ENCODE measurements at places on chromosomes 6 and 20.

DNA sequence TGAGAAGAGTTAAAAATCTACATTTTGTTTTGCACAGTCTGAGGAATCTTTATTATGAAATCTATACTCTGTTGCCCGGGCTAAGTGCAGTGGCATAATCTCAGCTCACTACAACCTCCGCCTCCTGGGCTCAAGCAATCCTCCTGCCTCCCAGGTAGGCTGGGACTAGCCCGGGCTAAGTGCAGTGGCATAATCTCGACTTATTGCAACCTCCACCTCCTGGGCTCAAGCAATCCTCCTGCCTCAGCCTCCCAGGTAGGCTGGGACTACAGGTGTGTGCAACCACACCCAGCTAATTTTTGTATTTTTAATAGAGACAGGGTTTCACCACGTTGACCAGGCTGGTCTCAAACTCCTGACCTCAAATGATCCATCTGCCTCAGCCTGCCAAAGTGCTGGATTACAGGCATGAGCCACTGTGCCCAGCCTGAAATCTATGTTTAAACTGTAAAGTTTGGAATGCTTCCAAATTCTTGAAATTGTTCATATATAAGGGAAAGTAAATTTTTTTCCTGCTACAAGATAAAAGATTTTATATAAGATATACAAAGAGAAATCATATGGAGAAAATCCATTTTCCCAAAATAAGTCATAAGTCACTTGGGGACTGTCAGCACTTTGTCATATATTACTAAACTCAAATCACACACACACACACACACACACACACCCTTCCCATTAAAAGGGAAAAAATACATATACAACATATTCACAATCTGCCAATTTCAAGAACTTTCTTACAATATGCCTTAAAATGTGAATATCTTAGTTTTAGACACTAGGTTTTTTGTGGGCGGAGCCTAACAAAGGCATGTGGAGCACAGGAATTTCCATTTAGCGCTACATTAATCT is 19.4 kb downstream of the PTPRK start:
- no peak for DNase-seq

DNA sequence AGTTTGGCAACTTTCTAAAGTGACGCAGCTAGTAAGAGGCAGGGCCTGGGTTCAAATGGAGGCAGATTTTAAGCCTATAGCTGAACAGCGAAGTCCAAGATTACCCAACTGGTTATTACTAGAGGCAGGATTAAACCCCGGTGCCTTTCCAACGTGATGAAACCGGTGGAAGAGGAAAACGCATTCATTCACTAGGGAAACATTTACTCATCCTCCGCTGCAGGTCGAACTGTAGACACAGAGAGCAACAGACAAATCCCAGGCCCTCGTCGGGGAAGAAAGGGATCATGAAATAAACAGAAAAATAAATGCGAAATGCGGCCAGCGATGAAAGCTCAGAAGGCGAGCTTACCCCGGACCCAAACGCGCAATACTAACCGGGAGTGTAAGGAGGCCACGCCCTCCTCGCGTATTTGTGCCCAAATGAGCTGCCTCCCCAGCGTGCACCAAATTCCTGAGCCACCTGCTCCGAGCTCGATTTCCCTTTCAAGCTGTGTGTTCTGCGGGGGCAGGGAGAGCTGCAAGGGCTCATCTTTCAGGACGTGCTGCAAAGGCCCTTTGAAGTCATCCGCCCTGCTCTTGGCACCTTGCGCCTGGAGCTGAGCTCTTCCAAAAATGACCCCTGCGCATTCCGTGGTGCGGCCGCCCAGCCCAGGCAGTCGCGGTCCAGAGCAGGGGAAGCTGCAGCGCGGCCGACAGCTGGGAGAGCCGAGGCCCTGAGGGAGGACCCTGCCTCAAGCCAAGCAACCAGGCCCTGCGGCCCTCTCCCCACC is 46.9 kb downstream of the PDYN start:
- no peak for DNase-seq

DNA sequence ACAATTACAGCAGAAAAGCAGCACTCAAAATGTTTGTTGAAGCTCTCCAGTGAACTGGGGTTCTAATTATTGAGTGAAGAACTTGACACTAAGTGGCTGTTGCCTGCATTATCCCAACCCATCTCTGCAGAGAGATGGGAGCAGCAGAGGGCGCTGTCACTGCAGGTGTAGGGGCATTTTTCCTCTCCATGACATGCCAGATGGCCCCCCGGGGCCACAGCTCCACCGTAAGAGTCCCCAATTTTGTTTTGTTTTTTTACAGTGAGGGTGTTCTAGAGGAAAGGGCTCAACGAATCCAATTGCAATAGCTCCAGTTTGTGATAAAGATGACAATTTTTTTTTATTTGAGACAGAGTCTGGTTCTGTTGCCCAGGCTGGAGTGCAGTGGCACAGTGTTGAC is 1.9 kb upstream of the FUCA2 start:
- peak; percentile 62 for DNase-seq

GRCh38 chr20:4997222-4997621 is 4.1 kb downstream of the SLC23A2 start:
- DNase-seq: no peak

DNA sequence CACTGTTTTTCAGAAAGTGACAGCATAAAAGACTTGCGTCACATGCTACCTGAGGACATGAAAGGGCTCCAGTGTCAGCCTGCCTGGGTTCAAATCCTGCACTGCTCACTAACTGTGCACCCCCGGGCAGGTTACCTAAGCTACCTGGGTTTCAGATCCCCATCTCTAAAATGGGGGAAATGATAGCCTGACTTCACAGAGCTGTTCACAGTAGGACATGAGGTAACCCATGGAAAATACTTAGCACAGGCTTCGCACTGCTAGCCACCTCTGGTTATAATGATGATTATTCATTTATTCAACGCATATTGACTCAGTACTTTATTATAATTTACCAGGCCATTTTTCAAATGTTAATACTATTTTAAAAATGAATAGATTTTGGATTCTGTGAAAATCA is 23.0 kb downstream of the TBC1D7 start:
- no peak for DNase-seq

- DNase-seq: no peak
Measured at GRCh38 chr20:59381689-59382088, 81.3 kb downstream of the EDN3 start.

DNA sequence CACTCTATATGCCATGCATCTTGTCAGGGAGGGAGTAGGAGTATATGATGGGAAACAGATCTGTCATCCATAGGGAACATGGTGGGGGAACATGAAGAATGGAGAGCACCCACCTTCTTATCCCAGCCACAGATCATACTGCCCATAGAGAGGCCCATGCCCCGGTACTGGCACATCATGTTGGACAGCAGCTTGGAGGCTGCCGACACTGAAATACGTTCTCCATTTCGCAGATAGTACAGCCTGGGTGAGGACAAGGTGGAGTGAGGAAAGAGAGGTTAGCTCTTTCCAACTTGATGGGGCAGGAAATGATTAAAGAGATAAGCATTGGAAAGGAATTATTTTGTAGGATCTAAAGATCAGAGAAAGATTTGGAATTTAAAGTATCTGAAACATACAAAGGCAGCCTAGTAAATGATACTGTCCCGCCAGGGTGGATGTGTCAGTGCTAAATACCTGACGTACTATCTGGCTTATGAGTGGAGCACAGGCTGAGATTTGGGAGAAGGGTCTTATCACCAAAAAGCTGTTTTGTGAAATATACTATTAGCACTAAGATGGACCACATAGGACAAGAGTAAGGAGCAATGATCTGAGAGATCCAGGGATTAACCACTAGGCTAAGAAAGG is 1.7 kb downstream of the PSMB8 start:
- DNase-seq: no peak

All from activated CD4-positive, alpha-beta T cell treated with anti-CD3 and anti-CD28 coated beads for 48 hours (primary cell).